Right lung (tissue), 10 donors: ENCODE measurements at places on chromosomes 5 and 9. TPM values are rescaled to one million over a fixed set of nuclear protein-coding genes. Genes with fewer than 3 reads are reported as not detected.
A peak's percentile ranks its signal among the peaks of the same experiment; 100 is the strongest.

Gene CAMSAP1
- 23.0 TPM for polyA plus RNA-seq

Gene GPR21
- polyA plus RNA-seq: not detected

DNA sequence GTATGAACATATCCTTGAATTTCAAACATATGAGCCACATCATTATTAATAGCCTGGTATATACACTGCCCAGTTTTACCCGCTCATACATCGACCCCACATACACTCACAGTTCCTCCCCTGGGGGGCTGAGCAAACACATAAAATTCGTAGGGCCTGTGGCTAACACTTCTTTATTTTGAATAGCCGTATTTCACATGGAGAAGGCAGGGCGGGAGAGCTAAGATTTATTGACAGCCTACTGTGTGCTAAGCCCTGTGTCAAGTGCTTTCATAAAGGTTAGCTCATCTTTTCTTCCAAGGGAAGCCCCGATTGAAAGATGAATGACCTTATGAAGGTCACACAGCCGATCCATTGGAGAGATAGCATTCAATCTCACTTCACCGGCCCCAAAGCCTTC is 134.4 kb downstream of the ENC1 start:
- DNase-seq: no peak

Gene PRSS3
- polyA plus RNA-seq: not detected

DNA sequence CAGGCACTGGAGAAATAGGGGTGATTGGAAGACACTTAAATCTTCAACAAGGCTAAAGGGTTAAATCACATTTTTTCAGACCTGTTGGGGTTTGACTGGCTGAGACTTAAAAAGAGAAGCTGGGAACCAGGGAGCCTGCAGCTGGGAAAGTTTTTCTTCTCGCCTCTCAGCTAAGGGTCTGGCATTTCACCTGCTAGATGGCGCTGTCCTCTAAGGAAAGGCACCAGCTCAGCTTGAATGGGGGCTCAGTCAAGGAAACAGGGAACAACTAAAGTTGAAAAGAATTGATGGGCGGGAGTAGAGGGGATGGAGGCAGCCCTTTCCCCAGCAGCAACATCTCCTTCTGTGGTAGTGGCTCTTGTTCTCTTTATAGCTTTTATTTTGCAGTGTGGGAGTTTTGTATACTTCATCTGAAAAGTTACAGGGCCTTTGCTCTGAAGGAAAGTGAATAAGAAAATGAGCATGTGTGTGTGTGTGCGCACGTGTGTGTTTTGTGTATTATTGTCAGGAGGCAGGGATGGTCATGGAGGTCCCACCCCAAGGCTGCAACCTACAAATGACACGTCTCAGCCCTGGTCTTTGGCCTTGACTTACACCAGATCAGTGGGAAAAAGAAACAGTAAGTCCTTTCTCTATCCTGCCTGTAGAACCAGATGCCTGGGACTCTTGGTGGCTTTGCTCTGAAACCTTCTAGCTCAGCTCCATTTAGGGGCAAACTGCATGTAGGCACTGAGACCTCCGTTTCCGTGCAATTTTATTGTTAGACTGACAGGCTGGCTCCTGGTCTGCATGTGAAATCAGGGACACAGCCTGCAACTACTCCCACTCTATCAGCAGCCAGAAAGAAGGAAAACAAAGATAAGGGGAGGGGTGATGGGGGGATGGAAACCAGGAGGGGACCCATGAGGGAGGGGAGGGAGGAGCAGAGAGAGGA is 316.2 kb upstream of the CLINT1 start:
- peak; percentile 59 for DNase-seq

Gene LRRC26
- polyA plus RNA-seq: not detected

GRCh38 chr5:9955586-9955985 is 294.1 kb downstream of the ATPSCKMT start:
- no peak for DNase-seq

DNA sequence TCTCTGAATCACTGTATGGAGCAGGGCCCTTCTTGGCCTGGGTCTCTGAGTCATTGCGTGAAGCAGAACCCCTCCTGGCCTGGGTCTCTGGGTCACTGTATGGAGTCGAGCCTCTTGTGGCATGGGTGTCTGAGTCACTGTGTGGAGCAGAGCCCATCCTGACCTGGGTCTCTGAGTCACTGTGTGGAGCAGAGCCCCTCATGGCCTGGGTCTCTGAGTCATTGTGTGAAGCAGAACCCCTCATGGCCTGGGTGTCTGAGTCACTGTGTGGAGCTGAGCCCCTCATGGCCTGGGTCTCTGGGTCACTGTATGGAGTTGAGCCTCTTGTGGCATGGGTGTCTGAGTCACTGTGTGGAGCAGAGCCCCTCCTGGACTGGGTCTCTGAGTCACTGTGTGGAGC is 94.0 kb upstream of the RAPGEF1 start:
- no peak for DNase-seq

Gene SOHLH1
- not detected for polyA plus RNA-seq

GRCh38 chr9:81470864-81471263 is 218.5 kb downstream of the TLE1 start:
- DNase-seq: no peak

- DNase-seq: no peak
These were observed 72.5 kb downstream of the ACER2 start for GRCh38 chr9:19481121-19481870.

- no peak for DNase-seq
These were observed 12.4 kb upstream of the CDH18 start for GRCh38 chr5:20000416-20000815.

- DNase-seq: no peak
These were observed 1.6 kb downstream of the CARD19 start for GRCh38 chr9:93097511-93098201.
